Amygdala (tissue), 56 donors: ENCODE measurements at places on chromosomes 4 and X.
A peak's percentile ranks its signal among the peaks of the same experiment; 100 is the strongest.

GRCh38 chr4:38237139-38237538 lies 276.9 kb downstream of the PTTG2 start:
- DNase-seq: no peak

- DNase-seq: no peak
Observed at GRCh38 chr4:10466161-10466560, 8.9 kb upstream of the ZNF518B start.

GRCh38 chr4:176767183-176767582 lies 25.5 kb downstream of the VEGFC start:
- no peak for DNase-seq

DNA sequence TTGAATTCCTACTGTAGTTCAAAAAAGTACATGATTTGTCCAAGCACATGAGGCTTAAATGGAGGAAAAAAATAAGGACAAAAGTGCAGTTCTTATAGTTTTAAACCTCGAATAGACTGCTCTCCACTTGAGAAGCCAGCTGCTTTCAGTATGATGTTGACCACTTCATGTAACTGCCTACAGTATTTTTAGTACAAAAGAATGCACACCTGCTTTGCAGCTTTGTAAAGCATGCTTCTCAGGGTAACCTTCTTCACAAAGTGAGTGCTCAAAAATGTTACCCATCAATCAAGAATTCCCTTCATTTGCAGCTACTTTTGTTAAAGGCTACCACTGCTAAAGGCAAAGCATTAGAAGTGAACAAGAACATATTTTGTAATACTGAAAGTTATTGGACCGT lies 83.4 kb upstream of the FAM47B start:
- DNase-seq: no peak

- DNase-seq: no peak
Observed at GRCh38 chr4:107743532-107743931, 23.5 kb upstream of the PAPSS1 start.

- peak; percentile 79 for DNase-seq
Observed at GRCh38 chr4:15479089-15479912, 9.6 kb downstream of the CC2D2A start.

GRCh38 chrX:153714256-153714655 lies 9.9 kb downstream of the BCAP31 start:
- DNase-seq: no peak

- no peak for DNase-seq
Observed at GRCh38 chrX:74925225-74926088, at the start of gene NEXMIF. NEXMIF (minus strand) TSS chrX:74925452.

- DNase-seq: no peak
Observed at GRCh38 chrX:8424912-8425311, 39.7 kb upstream of the VCX3B start.

- no peak for DNase-seq
Observed at GRCh38 chr4:128658214-128658631, 151.3 kb upstream of the JADE1 start.
